Placental pericyte (primary cell): ENCODE measurements at places on chromosomes 11 and 22. TPM values are rescaled to one million over a fixed set of nuclear protein-coding genes. Genes with fewer than 3 reads are reported as not detected.

The CTSD gene
- 101 and 265 TPM in 2 replicates for total RNA-seq

The SCGB1D2 gene
- total RNA-seq = not detected in 2 replicates

The OR8K1 gene
- total RNA-seq = not detected in 2 replicates

The NPTXR gene
- total RNA-seq = 1.9 and 2.4 TPM in 2 replicates

The TPBGL gene
- total RNA-seq = 0.14 TPM in 1 of 2 replicates, not detected in the other

The CCDC90B gene
- total RNA-seq = 46.4 and 55.1 TPM in 2 replicates

The BEST1 gene
- total RNA-seq = 1.4 and 21.9 TPM in 2 replicates

The MYBPC3 gene
- not detected in 2 replicates for total RNA-seq

The KRTAP5-9 gene
- total RNA-seq = not detected in 2 replicates
